GM12878 (cell line): ENCODE measurements at places on chromosomes 1 and 21. TPM values are rescaled to one million over a fixed set of nuclear protein-coding genes. Genes with fewer than 3 reads are reported as not detected.
A peak's percentile ranks its signal among the peaks of the same experiment; 100 is the strongest.

The TTC24 gene
- total RNA-seq = 4.7 and 6.4 TPM in 2 replicates

The RAB7B gene
- total RNA-seq = not detected in 2 replicates

The SELL gene
- total RNA-seq = 43.6 and 55.2 TPM in 2 replicates

The DNAH14 gene
- total RNA-seq = 3.7 and 4.3 TPM in 2 replicates

The CALML6 gene
- 0.21 TPM in 1 of 2 replicates, not detected in the other for total RNA-seq

The CR1 gene
- 7.3 and 7.8 TPM in 2 replicates for total RNA-seq

GRCh38 chr1:93180723-93181613 lies at the start of gene CCDC18:
TSS of gene CCDC18 (plus strand) at chr1:93180724. CDS start at chr1:93183362, 2,638 bp downstream.
- DNase-seq = peak; percentile 56
- peaks cover 4% of the 10 kb centered on the region; the same call in 1 of the 2 replicates for H3K36me3 ChIP-seq
- H3K4me3 ChIP-seq = peak within 1 kb of the TSS; percentile 95
- peaks cover under 1% of the 10 kb centered on the region for H3K4me1 ChIP-seq

DNA sequence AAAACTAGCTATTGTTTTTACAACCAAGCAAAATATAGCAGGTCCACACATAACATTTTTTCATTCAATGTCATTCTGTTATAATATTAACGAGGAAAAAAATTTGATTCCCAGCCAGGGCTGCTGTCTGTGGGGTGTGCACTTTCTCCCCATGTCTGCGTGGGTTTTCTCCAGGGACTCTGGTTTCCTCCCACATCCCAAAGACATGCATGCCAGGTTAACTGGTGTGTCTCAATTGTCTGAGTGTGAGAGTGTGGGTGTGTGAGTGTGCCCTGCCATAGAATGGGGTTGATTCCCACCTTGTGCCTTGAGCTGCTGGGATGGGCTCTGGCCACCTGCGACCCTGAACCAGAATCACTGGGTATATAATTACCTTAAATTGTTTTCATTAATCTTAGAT lies 60.1 kb downstream of the MAP3K21 start:
- no peaks in the 10 kb centered on the region for H3K4me1 ChIP-seq
- no peaks in the 10 kb centered on the region for H3K36me3 ChIP-seq
- H3K27ac ChIP-seq = no peak overlapping the region
- no peak for DNase-seq
- H3K4me3 ChIP-seq = no peak overlapping the region
- H3K27me3 ChIP-seq = no peaks in the 10 kb centered on the region

- H3K27ac ChIP-seq = no peak overlapping the region
- no peaks in the 10 kb centered on the region for H3K36me3 ChIP-seq
- no peak overlapping the region for H3K4me3 ChIP-seq
- no peaks in the 10 kb centered on the region for H3K27me3 ChIP-seq
Observed at GRCh38 chr21:37843191-37843590, 73.1 kb downstream of the KCNJ6 start.

DNA sequence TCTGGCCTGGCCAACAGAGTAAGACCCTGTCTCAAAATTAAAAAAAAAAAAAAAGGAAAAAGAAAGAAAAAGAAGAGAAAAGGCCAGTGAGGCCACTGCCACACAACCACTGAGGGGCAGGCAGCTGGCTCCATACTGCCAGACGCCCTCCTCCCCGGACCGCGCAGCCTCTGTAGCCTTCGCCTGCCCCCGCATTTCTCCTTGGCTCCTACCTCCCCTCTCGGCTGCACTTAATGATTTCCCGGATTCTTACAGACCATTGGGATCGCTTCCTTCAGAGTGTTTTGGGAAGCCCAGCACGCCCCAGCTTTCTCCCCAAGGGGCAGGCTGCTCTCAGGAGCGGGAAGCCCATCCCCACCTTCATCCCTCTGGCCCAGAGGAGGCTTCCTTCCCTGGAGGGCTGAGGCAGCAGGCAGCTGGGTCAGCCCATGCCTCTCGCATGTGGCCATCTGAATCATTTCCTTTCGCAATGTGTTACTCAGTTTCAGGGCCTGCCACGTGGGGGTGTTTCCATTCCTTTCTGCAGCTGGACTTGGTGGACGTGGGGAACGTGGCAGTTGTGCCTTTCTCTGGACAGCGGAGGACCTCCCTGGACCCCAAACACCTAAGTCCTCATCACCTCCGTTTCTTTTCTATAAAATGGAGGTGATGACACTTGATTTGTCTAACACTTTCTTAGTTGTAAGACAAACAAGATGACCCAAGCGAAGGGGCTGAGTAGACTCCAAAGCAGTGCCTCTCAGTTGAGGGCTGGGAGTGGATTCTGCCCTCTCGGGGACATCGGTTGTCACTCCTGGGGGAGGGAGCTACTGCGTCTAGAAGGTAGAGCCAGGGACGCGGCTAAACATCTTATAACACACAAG lies 2.3 kb downstream of the SLC2A5 start:
- peak overlapping the region; percentile 93 for H3K27ac ChIP-seq
- peaks cover 37% of the 10 kb centered on the region for H3K4me1 ChIP-seq
- no peaks in the 10 kb centered on the region for H3K36me3 ChIP-seq
- H3K27me3 ChIP-seq = no peaks in the 10 kb centered on the region
- H3K4me3 ChIP-seq = peak overlapping the region; percentile 79

- no peak overlapping the region for H3K27ac ChIP-seq
- peaks cover 7% of the 10 kb centered on the region for H3K4me1 ChIP-seq
- H3K36me3 ChIP-seq = peaks cover 25% of the 10 kb centered on the region
- no peaks in the 10 kb centered on the region for H3K27me3 ChIP-seq
Observed at GRCh38 chr21:41903559-41904351, 24.6 kb upstream of the PRDM15 start.

DNA sequence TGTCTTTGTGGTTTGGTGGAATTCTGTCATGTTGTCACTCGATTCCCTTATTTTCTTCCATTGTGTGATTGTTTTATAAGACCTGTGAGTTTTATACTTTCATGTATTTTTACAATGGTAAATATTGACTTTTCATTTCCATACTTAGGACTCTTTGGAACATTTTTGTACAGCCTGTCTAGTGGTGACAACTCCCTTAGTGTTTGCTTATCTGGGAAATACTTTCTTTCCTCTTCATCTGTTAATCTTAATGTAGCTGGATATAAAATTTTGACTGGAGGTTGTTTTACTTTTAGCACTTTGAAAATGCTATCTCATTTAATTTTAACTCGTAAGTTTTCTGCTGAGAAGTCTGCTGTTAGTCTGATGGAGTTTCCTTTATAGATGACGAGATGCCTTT lies 310.5 kb downstream of the NUF2 start:
- no peaks in the 10 kb centered on the region for H3K4me1 ChIP-seq
- no peak overlapping the region for H3K27ac ChIP-seq
- no peak overlapping the region for H3K4me3 ChIP-seq
- DNase-seq = no peak
- no peaks in the 10 kb centered on the region for H3K36me3 ChIP-seq

DNA sequence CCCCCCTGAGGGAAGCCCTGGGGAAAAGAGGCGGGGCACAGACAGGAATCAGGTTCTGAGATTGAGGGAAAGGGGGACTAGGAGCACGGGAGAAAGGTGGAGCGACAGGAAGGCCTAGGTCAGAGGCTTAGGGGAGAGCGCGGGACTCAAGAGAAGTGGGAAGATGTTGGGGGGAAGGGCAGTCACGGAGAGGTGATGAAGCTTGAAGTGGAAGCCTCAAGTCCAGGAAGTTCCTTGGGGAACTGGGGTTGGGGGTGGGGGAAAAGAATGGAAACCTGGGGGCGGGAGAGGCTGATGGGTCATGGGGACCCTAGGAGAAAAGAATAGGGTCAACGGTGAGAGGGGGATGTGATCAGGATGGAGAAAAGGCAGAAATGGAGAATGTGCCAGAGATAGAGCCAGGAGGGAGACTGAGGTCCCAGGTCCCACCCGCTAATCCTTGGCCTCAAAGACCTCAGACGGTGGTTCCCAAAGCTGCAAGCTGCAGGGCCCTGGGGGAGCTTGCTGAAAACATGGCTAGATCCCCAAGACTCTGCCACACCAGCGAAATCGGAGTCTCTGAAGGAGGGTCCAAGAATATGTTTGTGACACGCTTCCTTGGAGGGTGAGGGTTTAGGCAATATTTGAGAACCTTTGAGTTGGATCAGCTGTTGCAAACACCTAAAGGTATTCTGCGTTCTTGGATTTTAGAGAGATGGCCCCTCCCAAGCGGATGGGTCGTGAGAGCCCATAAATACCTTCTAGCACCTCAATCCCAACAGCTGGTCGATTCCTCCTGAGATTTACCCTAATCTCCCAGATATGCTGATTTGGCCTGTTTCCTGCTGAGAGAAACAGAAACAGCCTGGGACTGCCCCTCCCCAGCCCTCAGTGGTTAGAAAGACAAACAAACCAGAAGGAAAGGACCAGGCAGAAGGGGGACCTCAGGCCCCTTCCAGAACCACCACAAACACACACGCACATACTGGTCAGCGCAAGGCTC lies 3.6 kb downstream of the C1orf232 start:
- H3K36me3 ChIP-seq = no peaks in the 10 kb centered on the region
- no peak overlapping the region for H3K27ac ChIP-seq
- H3K27me3 ChIP-seq = peaks cover 3% of the 10 kb centered on the region

- no peaks in the 10 kb centered on the region for H3K36me3 ChIP-seq
- DNase-seq = no peak
- no peaks in the 10 kb centered on the region for H3K4me1 ChIP-seq
- no peak overlapping the region for H3K4me3 ChIP-seq
- no peak overlapping the region for H3K27ac ChIP-seq
- no peaks in the 10 kb centered on the region for H3K27me3 ChIP-seq
Observed at GRCh38 chr1:164380893-164381292, 178.1 kb upstream of the PBX1 start.

GRCh38 chr1:159911326-159912070 lies 11.5 kb upstream of the CFAP45 start:
- H3K4me1 ChIP-seq = peaks cover 26% of the 10 kb centered on the region
- no peak for DNase-seq
- H3K4me3 ChIP-seq = no peak overlapping the region
- H3K27me3 ChIP-seq = no peaks in the 10 kb centered on the region
- H3K36me3 ChIP-seq = no peaks in the 10 kb centered on the region; the same call in 1 of the 2 replicates
- peak overlapping the region; percentile 55 for H3K27ac ChIP-seq

GRCh38 chr21:46058431-46059145 lies 39.3 kb upstream of the COL6A2 start:
- no peak for DNase-seq
- H3K27ac ChIP-seq = no peak overlapping the region
- H3K36me3 ChIP-seq = no peaks in the 10 kb centered on the region
- no peak overlapping the region for H3K4me3 ChIP-seq
- H3K27me3 ChIP-seq = no peaks in the 10 kb centered on the region

GRCh38 chr1:157193702-157194391 lies 55.7 kb upstream of the ETV3 start:
- no peaks in the 10 kb centered on the region for H3K27me3 ChIP-seq
- H3K4me3 ChIP-seq = no peak overlapping the region
- no peak overlapping the region for H3K27ac ChIP-seq
- H3K4me1 ChIP-seq = peaks cover 8% of the 10 kb centered on the region; the same call in 1 of the 2 replicates
- DNase-seq = no peak
- no peaks in the 10 kb centered on the region for H3K36me3 ChIP-seq

DNA sequence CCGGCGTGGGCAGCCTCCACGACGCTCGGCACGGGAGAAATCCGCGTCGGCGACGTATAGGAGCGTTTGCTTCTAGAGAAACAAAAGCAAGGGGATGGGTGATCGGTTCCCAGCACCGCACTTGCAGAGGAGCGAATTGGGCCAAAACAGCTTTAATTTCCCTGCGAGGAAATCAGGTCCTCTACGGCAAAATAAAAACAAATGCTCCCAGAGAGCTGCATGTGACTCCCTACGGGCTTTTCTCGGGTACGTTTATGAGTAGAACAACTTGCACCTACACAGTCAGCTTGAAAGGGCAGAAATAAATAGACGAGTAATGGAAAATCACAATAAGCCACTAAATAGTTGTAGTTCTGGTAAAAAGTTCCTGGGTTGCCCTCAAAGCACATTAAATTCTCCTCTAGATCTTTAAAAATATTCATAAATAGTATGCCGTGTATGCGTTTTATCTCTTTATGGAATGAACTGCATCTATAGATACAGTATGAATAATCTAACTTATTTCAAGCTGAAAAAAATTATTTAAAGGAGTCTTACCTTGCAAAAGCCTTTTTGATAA lies 1.2 kb downstream of the NHLH2 start:
- DNase-seq = no peak
- H3K27me3 ChIP-seq = peaks cover 10% of the 10 kb centered on the region
- H3K27ac ChIP-seq = no peak overlapping the region

- H3K36me3 ChIP-seq = no peaks in the 10 kb centered on the region; the same call in 1 of the 2 replicates
- no peak overlapping the region for H3K27ac ChIP-seq
- no peaks in the 10 kb centered on the region for H3K27me3 ChIP-seq
- H3K4me3 ChIP-seq = no peak overlapping the region
- no peaks in the 10 kb centered on the region for H3K4me1 ChIP-seq
- DNase-seq = no peak
Observed at GRCh38 chr1:2270260-2271100, 42.4 kb downstream of the SKI start.

DNA sequence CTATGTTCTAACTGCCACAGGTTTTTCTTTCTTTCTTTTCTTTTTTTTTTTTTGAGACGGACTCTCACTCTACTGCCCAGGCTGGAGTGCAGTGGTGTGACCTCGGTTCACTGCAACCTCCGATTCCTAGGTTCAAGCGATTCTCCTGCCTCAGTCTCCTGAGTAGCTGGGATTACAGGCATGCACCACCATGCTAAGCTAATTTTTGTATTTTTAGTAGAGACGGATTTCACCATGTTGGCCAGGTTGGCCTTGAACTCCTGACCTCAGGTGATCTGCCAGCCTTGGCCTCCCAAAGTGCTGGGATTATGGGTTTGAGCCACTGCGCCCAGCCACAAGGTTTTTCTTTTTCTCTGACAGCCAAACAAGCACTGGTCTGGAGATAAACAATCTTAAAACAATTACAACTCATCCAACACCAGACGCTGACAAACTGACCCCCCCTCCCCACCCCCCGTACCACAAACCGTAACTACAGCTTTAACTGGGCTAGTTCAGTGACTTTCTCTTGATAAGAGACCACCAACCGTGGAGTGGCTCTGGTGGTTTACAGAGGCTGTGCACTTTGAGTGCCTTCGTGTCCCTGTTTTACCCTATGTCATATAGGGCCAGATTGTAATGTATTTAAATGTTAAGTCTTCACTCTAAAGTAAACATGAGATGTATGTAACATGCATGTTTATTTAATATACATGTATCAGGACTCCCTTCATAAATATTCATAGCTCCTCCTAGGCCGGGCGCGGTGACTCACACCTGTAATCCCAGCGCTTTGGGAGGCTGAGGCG lies 19.5 kb upstream of the PUM1 start:
- H3K27ac ChIP-seq = no peak overlapping the region
- no peaks in the 10 kb centered on the region for H3K36me3 ChIP-seq
- H3K27me3 ChIP-seq = no peaks in the 10 kb centered on the region
- no peak for DNase-seq

GRCh38 chr1:111225717-111226400 lies 1.7 kb upstream of the CHI3L2 start:
- H3K4me1 ChIP-seq = peaks cover 71% of the 10 kb centered on the region
- DNase-seq = no peak
- H3K27ac ChIP-seq = peak overlapping the region; percentile 74

DNA sequence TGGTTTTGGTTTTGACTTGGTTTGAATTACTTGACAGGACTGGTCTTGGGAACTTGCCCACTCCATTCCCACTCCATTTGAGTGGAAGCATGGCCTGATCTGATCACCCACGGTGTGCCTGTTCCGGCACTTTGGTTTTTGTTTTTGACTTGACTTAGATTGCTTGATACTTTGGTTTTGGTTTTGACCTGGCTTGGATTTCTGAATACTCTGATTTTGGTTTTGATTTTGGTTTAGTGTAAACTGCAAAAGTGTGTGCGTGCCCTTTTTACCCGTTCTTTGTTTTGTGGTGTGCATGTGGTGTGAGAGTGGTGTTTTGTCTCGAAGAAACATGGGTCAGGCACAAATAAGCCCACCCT lies 50.0 kb downstream of the ADCY10 start:
- H3K4me1 ChIP-seq = no peaks in the 10 kb centered on the region
- H3K36me3 ChIP-seq = no peaks in the 10 kb centered on the region
- no peak overlapping the region for H3K4me3 ChIP-seq
- no peak for DNase-seq

- no peak overlapping the region for H3K27ac ChIP-seq
- DNase-seq = no peak
- H3K4me3 ChIP-seq = no peak overlapping the region
- peaks cover 16% of the 10 kb centered on the region for H3K36me3 ChIP-seq
- no peaks in the 10 kb centered on the region; the same call in 1 of the 2 replicates for H3K4me1 ChIP-seq
Observed at GRCh38 chr1:92346866-92347640, 48.2 kb downstream of the RPAP2 start.
